CMK (cell line): ENCODE measurements at places on chromosomes 1 and 21.

DNA sequence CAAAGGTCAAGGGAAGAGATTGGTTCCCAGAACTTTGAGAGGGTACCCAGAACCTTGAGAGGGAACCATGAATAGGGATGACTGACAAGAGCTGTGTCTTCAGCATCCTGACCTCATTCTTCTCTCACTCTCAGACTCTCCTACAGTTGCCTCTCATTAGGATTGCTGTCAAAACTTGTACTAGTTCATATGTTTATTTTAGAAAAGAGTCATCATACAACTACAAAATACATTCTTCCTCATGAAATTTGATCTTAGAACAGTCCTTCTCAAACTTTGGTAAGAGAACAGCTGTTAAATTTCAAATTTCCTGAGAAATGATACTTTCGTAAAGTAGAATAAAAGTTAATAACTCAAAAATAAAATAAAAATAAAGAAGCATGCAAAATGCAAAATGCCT, 161.4 kb upstream of the ZRANB2 start:
- no peak for DNase-seq

- DNase-seq: peak; percentile 63
These were observed 587 bp downstream of the SCNM1 start for GRCh38 chr1:151166505-151166956.

- DNase-seq: no peak
These were observed 32.7 kb downstream of the S100A10 start for GRCh38 chr1:151960780-151961513.

GRCh38 chr1:44632598-44632997, 41.7 kb downstream of the TMEM53 start:
- no peak for DNase-seq

DNA sequence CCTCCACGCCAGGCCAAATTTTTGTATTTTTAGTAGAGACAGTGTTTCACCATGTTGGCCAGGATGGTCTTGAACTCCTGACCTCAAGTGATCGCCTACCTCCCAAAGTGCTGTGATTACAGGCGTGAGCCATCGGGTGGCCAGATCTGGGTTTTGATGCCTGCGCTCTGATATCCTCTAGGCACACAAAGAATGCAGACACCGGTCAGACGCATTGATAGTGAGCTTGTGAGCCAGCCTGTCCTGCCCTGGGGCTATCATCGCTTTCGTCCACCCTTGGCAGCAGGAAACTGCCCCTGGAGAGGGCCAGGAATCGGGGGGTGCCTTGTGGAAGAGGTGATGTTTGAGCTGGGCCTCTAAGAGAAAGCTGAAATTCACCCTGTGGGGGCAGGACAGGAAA, 4.0 kb downstream of the FBLIM1 start:
- no peak for DNase-seq

DNA sequence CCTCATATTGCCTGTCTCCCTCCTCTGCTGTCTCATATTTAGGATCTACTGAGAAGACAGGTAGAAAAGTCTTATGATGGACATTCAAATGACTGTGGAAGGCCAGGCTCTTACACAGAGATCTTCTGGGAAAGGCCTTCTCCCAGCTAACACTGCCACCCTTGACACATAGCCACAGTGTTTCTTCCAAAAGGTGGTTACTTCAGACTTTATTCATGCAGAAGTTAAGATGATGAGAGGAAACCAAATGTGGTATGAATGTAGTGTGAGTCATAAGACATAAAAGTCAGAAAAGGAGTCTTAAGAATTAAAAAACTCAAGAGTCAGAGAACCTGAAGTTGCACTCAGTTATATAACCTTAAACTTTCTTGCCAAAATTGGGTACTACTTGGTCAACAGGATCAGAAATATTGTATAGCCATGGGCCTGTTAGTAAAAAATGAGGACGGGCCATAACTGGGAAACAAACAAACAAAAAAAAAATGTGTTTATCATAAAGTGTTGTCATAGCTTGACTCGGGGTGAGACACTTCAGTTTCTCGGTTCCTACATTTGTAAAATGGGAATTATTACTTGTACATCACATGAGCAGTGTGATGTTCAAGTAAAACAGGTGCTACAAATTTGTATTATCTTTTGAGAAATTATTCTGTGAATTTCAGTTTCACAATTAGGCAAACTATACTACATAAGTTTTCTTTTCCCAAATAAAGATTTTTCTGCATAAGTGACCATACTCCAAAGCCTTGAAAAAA, 1.2 kb upstream of the DENND1B start:
- no peak for DNase-seq

DNA sequence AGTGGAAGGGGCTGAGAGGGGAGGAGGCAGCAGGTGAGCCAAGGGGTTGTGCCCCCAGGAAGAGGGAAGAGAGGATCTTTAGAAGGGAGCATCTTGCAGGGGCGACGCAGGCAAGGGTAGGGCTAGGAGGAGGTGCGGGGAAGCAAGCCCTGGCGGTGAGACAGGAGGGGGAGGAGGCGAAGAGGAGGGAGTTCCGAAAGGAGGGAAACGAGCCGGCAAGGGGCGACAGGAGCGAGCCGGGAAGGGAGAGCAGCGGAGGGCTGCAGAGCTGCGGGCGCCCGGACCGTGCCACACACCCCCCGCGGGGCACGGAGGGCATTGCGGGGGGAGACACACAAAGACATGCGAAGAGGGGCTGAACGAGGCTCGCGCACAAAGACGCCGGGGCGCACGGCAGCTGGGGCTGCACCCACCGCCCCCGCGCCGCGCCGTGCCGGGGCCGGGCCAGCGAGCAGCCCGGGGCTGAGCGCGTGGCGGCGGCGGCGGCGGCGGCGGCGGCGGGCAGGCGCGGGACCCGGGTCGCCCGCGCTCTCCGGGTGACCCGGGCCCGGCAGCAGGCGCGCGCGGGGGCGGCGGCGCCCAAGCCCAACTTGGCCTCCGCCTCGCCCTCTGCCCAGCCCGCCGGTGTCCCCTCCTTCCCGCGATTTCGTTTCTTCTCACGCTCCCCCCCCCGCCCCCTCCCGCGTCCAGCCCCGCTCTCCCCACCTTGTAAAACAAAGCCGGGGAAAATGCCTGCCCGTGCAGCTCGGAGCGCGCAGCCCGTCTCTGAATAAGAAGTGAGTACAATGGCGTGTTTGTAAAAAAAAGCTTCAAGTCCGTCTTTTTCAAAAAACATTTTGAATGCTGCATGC, at the start of gene KCNK2:
KCNK2 (plus strand) TSS at position 206 of the 851 bp plus-strand sequence. CDS start 649 bp downstream, outside the sequence.
- DNase-seq: no peak

- DNase-seq: no peak
These were observed 34.0 kb upstream of the DPT start for GRCh38 chr1:168763031-168763430.

DNA sequence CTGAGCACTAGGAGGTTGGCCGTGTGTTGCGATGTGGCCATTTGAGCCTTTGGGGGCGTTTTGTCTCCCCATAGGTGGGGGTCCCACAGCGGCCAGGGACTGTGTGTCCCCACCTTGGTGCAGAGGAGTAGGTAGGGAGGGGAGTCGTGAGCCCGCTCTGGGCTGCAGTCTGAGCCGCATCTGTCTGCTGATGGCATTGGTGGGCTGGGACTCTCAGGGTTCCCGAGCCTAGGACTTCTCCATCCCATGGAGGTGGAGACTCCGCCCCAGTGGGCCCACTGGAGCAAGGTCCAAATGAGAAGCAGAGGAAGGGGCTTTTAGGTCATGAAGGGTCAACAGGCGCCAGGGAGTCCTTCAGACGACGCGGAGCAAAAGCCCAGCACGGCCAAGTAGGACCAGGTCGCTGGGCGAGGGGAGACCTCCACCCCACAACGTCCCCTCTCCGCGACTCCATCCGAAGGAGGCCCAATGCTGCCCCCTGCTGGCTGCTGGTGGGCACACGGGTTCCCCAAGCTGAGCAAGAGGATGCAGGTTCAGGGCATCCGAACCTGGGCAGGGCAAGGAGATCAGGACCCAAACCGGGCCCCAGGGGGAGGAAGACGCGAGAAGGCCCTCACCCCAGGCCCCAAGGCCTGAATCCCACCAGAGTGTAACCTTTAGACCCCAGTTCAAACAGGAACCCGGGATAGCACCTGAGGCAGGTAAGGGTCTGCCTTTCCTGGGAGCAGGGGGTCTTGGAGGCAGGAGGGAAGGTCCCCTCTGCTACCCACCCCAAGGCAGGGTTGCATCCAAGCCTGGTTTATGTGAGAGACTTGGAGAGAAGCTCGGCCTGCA, 14.9 kb downstream of the TTC34 start:
- peak; percentile 35 for DNase-seq

GRCh38 chr1:4599951-4600481, 54.4 kb upstream of the AJAP1 start:
- DNase-seq: no peak

GRCh38 chr1:178267646-178268094, 173.8 kb downstream of the RASAL2 start:
- DNase-seq: no peak

DNA sequence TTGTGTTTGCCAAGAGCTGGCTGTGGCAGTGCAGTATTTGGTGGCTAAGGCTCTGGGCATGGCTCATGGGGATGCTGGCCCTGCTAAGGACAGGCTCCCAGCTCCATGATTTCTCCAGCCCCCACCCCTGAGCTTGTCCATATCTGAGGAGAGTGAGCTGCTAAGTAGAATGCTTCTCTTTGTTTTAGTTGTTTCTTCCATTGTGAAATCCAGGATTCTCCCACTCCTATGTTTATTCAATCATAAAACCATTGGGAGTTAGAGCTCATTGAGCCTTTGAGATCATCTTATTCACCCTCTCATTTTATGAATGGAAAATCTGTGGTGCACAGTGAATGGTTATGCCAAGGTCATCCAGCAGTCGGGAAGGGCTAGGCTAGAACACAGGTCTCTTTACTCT, 188.8 kb downstream of the TNR start:
- DNase-seq: no peak

GRCh38 chr21:34984356-34985058, 64.6 kb downstream of the RUNX1 start:
- no peak for DNase-seq

- DNase-seq: no peak
These were observed at the start of gene SLC30A10 for GRCh38 chr1:219927956-219928790. Gene SLC30A10, minus strand, starts transcription at chr1:219928557. Its CDS starts 117 bp downstream, at chr1:219928440.

DNA sequence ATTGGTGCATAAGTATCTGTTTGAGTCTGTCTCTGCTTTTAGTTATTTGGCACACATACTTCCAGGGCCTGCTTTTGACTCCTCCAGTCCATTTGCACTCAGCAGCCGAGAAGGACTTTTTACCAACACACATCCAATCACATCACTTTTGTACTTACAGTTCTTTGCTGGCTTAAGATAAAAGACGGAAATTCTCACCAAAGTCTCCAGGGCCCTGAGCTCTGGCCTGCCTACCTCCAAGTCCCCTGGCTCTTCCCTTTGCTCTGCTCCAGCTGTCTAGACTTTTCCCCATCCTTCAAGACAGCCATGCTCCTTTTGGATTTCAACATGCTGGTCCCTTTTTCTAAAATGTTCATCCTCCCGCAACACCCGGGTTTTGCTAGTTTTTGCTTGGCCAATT, 2.2 kb upstream of the EVA1C start:
- no peak for DNase-seq

- DNase-seq: no peak
These were observed 6.6 kb upstream of the CD48 start for GRCh38 chr1:160718210-160718609.

GRCh38 chr21:26177746-26178426, 7.3 kb upstream of the APP start:
- DNase-seq: no peak

- no peak for DNase-seq
These were observed 23.9 kb downstream of the IFNAR1 start for GRCh38 chr21:33348706-33349105.

GRCh38 chr1:59128239-59128736, 168.6 kb upstream of the FGGY start:
- no peak for DNase-seq
